ENCODE measurements at places on chromosomes 3 and 15.

DNA sequence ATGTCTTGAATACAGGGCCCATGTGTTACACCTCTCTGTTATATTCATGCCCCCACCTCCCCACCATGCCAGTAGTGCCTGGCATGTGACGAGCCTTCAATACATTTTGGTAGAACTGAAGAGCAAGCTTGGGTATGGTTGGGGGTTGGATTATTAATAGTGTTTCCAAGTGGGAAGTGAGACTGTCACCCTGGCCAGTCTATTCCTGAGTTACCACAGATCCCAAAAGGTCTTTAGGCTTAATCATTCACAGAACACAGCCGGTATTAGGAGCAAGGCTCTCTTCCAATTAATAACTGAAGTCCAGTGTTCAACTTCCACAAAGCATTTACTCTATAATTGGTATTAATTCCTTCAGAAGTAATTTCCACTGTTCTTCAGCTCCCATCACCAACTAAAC lies 231.9 kb upstream of the LRTM1 start:
- no peak for DNase-seq

- no peak for DNase-seq
Measured at GRCh38 chr3:156693166-156693565, 18.8 kb downstream of the TIPARP start.

GRCh38 chr3:112582244-112582874 lies 20.5 kb downstream of the SLC35A5 start:
- peak; percentile 78 for DNase-seq

DNA sequence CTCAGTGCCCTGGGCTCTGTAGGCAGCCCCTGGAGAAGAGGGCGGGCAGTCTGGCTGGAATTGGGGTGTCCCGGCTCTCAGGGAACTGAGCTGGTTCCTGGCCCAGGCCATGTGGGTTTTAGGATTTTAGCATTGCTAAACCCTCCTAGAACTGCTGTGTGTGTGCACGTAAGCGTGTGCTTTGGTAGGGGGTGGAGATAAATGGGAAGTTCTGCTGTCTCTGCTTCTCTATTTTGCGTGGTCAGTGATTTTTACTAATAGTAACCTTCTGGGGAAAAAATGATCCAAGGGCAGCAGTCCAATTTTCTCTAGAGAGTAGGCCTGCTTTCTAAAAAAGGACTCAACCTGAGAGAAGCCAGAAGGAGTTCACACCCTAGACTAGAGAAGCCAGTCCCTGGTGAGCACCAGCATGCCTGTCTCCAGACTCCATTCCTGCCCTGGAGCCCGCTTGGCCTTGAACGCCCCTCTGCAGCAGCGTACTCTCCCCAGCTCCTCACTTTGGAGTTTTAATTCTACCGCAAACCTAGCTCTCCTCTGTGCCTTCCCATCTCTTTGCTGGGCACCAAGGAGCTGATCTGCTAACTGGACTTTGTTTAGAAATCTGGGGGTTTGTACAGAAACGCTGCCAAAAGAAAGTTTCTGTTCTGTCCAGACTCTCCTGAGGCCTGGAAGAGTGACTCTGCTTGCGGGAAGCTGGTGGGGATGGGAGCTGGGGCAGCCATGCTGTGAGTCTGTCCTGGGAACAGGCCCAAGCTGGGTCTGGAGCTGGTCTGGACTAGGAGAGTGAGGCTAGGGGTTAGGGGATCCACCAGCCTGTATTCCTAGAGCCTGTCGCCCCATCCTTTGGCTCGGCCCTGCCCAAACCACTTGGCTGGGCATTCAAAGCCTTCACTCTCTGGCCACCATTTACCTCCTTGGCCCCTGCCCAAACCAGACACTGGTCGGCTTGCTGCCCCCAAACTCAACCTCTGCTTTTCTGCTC lies 19.7 kb downstream of the CORO2B start:
- DNase-seq = no peak

DNA sequence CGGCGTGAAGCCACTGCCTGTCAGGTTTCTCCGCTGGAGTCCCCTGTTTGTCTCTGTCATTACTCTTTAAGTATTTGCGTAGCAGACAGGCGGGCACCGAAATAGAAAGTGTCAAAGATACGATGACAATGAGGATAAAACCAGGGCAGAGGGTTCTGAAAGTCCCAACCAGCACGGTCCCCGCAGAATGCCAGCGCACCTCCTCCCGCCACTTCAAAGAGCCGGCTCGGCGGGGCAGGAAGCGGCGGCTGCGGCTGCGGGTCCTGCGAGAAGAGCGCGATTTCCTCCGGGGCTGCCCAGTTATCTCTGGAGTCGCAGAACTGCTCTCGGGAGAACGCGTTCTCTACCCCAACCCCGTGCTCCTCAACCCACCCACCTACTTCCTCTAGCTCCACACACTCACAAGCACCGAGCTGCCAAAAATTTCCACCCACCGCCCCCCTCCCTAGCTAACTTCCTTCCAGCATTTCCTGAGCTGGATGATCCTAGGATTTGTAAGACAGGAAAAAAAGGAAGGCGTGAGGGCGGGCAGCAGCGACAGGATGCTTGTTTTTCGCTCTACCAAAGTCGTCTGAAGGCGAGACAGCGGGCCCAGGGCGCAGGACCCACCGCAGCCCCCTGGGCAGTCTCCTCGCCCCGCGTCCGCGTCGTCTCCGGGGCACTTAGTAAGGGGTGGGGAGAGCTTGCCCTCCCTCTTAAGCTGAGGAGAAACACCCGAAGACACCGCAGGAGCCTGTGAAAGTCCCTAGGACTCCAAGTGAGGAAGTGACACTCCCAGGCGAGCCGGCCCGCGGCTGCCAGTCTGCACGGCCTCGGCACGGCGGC lies at the start of gene ARHGAP31:
TSS of gene ARHGAP31 (plus strand) at position 513 of the 825 bp plus-strand sequence. CDS start 522 bp downstream, outside the sequence.
- DNase-seq = peak; percentile 72

DNA sequence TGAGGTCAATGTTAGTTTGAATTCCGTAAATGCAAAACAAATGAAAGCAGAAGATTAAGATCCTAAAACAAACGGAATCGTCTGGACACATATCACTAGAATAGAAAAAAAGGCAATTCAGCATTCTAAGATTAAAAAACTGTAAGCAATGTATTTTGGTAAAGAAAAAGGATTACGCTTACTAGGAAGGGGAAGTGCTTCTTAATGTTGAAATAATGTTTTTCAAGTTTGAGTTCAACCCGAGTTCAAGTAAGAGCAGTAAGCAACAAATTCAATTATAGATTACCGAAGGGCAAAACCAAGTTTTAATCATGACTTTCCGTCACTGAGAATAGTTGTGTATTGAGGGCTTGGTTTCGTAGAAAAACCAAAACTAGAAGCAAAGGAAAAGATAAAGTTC lies 637 bp downstream of the CIP2A start:
- no peak for DNase-seq

GRCh38 chr3:46369151-46369550 lies 1.6 kb upstream of the CCR5 start:
- DNase-seq = peak; percentile 38

- DNase-seq = no peak
Measured at GRCh38 chr15:77808075-77808474, 175.4 kb upstream of the LINGO1 start.

GRCh38 chr15:57146506-57147201 lies 228.2 kb downstream of the TCF12 start:
- peak; percentile 80 for DNase-seq

DNA sequence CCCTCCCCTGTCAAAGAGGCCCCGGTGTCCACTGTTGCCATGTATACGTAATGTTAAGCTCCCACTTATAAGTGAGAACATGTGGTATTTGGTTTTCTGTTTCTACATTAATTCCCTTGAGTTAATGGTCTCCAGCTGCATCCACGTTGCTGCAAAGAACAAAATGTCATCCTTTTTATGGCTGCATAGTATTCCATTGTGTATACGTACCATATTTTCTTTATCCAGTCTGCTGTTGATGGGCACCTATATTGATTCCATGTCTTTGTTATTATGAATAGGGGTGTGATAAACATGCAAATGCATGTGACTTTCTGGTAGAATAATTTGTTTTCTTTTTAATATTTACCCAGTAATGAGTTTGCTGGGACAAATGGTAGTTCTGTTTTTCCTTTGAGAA lies 43.3 kb upstream of the AGTR1 start:
- no peak for DNase-seq

- DNase-seq = peak; percentile 56
Measured at GRCh38 chr15:57554063-57554811, 37.5 kb upstream of the MYZAP start.

GRCh38 chr3:76638006-76638405 lies 401.9 kb upstream of the ROBO2 start:
- no peak for DNase-seq

GRCh38 chr15:51931638-51932037 lies 39.9 kb downstream of the LEO1 start:
- DNase-seq = no peak

DNA sequence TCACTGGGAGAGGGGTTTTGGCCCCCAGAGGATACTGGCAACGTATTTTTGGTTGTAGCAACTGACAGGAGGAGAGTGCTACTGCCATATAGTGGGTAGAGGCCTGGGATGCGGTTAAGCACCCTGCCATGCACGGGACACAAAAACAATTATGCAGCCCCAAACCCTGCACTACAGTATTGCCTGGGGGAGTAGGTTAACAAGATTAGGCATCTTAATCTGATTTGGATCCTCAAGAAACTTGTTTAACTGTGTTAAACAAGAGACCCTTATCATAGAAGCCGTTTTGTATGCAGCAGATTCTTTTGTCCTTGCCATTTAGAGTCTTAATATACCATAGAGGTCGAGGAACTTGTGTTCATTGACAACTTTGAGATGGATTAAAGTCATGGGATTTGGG lies 3.4 kb downstream of the PHLDB2 start:
- no peak for DNase-seq

DNA sequence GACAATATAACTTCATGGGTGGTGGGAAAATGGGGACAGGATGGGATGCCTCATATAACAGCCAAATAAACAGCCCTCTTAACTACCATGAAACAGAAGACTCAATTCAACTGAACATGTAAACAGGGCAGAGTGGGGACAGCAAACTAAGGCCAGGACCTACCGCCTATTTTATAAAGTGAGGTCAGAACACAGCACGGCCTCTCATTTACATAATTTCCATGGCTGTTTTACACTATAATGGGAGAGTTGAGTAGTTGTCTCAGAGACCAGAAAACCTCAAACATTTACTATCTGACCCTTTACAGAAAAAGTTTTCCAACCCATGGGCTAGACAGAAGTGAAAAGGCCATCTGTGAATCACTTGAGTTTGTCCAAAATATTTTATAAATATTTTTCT lies 56.7 kb upstream of the SNRPA1 start:
- no peak for DNase-seq

DNA sequence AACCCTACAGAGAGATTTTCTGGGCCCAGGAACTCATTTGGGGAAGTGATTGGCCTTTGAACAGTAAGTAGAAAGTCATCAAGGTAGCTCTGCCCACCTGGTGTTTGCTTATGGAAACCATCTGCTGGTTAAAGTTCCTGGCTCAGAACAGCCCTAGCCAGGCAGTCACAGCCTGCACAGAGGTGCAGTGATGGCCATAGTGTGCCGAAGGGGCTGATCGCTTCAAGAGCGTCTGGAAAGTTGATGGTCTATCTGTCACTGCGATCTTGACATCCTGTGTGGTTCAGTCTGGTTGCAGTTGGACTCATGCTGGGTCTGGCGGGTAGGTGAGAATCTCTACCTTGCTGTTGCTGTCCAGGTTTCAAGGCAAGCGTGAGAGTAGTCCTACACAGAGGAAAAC lies 151.6 kb downstream of the SLCO3A1 start:
- DNase-seq = no peak

DNA sequence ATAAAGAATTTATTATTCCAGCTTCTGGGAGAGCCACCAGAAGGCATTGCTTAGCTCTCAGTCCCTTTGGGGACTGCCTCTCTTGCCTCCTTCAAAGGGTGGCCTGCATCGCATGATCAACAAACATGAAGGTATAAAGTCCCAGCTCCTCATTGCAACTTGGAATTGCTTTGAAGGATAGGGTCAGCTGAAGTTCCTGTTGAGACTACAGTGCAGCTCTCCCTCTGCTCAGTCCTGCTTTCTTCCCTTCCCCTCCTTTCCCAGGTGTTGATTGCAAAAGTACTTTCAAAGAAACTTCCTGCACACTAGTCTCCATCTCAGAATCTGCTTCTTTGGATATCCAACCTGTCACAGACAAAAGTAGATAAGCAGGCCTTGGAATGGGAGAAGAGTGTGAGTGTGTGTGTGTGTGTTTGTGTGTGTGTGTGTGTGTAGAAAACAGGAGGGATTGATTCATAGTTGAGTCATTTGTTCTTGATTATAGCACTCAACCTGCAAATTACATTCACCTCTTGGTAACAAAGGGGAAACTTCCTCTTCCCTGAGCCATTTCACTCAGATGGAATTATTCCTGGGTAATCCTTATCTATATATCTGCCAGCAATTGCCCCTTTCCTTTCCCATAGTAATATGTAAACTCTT lies 13.7 kb downstream of the CCR8 start:
- DNase-seq = no peak

- no peak for DNase-seq
Measured at GRCh38 chr3:182435860-182436259, 357.4 kb upstream of the ATP11B start.

DNA sequence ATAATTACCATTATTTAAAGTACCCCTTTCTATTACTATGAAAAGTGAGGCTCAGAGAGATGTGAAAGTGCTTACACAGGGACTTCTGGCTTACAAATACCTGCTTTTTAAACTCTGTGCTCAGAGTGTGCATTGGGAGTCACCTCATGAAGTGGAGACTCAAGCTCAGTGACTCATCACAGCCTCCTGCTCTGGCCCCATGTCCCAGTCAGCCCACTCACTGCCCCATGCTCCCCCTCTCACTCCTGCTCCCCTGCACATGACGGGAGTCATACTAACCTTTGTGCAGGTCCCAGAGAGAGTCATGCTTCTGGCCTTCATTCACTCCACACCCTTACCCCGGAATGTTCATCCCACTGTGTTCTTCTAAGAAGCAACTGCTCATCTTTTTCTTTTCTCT lies 20.2 kb downstream of the CCR1 start:
- no peak for DNase-seq

GRCh38 chr15:48721061-48721810 lies 75.7 kb upstream of the FBN1 start:
- DNase-seq = no peak

GRCh38 chr15:57160823-57161560 lies 215.3 kb upstream of the CGNL1 start:
- DNase-seq = no peak

DNA sequence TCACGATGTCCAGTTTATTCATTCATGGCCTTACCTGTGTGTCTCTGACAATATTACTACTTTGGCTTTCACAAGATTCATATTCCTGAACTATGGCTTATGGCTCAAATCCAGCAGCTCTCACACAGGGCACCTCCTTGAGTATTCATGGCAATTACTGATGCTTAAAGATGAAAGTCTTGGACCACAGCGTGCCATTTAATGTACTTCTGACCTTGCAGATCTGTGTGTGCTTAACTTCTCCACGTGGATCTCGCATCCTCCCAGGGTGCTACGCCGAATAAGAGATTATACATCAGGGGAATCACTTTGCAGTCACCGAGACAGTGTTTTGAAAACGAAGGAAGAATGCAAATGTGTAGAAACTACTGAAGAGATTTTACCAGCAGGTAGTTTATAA lies 147.5 kb downstream of the TNIK start:
- DNase-seq = no peak

DNA sequence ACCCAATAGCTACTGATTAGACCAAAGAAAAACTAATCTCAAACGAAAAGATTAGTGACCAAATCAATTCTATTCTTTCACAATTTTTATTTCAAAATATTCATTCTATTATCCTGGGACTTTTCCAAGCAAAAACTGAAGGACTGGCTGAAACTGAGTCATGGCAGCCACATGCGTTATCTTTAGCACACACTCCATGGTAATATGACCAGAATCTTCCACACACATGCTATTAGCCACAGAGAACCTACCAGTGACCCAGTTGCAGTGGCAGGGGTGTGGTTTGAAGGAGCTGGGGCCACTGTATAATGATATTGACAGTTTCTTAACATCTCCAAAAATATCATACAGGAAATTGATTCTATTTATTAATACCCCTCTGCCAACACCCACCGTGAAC lies 154.8 kb upstream of the ABI3BP start:
- no peak for DNase-seq
